ENCODE measurements at places on chromosomes 13 and 19.

- no peak for DNase-seq
Measured at GRCh38 chr13:107076801-107077200, 508.9 kb upstream of the ARGLU1 start.

GRCh38 chr13:44120849-44121755 is 241.4 kb downstream of the LACC1 start:
- no peak for DNase-seq

GRCh38 chr13:85287528-85287927 is 511.7 kb downstream of the SLITRK6 start:
- no peak for DNase-seq

DNA sequence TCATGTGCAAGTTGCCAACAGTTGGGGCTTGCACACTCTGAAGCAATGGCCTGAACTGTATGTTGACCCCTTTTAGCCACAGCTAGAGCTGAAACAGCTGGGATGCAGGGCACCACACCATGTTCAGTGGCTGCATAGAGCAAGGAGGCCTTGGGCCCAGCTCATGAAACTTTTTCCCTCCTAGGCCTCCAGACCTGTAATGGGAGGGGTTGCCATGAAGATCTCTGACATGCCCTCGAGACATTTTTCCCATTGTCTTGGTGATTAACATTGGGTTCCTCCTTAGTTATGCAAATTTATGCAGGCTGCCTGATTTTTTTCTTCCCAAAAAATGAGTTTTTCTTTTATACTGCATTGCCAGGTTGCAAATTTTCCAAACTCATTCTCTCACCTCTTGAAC is 165.1 kb upstream of the PRR20A start:
- DNase-seq: no peak

DNA sequence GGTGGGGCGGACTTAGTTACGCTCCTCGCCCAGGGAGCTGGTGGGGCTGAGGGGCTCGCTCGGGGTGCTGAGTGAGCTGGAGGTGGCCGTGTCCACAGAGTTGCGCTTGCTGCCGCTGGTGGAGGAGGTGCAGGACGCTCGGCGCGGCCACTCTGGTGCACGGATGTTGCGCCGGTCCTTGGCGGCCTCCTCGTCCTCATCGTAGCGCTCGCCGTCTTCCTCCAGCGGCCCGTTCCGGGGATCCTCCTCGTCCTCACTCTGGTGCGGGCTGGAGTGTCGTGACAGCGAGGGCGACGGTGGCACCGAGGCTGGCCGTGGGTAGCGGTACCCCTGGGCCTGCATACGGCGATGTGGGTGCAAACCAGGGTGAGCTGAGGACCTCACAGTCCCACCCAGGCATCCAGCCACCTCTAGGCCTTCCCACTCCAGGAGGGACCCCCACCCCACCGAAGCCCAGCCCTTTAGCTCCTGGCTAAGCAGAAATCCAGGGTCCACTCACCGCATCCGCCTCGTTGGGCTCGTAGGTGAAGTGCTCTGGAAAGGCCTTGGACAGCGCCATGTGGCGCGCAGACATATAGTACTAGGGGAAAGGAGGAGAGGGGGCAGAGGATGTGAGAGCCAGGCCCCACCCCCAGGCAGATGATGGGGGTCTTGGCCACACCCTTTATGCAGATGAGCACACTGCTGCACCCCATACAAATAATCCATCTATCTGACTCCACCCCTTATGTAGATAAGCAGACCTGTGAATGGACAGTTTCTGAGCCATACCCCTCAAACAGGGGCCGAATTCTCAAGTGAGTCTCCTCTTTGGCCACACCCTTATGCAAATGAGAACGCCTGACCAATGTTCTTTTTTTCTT is 4.4 kb downstream of the FTL start:
- DNase-seq: no peak

DNA sequence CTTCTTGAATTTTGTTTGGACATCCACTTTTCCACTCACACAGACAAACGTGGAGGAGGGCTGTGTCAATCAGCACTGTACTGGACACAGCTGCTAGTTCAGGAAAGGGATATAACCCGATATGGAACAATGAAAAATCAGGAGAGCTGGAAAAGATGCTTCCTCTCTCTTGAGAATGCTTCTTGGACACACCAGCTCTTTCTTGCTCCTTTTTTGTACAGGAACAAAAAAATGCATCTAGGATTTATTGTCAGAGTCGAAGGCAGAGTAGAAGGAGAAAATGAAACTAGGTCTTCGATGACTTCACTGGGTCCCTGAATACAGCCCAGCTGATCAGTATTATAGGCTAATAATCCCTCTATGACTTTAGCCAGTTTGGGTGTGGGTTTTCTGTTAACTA is 62.2 kb downstream of the PEG3 start:
- DNase-seq: no peak

GRCh38 chr19:13011653-13012389 is 16.5 kb downstream of the NFIX start:
- no peak for DNase-seq

- no peak for DNase-seq
Measured at GRCh38 chr19:38492181-38492813, 58.8 kb downstream of the RYR1 start.

DNA sequence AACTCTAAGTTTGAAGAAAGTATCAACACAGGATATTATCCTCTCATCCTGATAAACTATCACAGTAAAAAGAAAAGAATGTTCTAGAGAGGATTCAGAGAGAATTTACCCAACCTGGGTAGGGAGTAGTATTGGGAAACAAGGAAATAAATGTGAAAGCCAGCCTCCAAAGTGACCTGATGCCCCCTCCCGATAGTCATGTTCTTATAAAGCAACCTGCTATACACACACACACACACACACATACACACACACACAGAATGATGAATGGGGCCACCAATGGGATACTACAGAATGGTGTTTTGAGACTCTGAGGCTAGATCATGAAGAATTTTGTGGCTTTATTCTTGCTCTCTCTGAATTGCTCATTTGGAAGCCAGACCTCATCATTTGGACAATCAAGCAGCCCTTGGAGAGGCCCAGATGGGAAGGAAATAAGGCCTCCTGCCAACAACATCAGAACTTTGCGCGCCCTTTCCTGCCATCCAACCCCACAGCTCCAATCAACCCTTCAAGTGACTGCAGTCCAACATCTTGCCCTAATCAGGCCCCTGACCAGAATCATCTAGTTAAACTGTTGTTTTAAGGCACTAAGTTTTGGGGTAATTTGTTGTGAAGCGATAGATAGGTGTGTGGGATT is 807.9 kb upstream of the ARGLU1 start:
- DNase-seq: no peak

- no peak for DNase-seq
Measured at GRCh38 chr13:39789451-39789850, 134.0 kb downstream of the COG6 start.

DNA sequence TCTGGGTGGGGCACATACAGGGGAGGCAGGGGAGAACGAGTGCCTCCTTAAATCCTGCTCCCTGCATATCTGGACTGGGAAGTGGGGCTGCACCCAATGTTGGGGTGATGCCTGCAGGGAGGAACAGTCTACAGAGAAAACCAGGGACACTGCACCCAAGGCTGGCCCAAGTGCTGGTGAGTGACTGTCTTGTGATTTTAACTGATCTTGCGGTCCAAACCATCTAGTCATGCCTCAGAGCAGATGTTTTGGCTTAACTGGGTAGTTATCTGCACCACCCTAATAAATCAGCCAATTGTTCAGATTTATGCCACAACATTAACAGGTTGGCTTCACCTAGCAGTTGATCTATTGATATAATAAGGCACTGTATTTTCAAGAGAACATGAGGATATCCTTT is 219.2 kb upstream of the IRS2 start:
- no peak for DNase-seq

GRCh38 chr19:10228393-10228792 is 2.7 kb downstream of the S1PR2 start:
- no peak for DNase-seq

- DNase-seq: no peak
Measured at GRCh38 chr13:23320926-23321534, 112.5 kb downstream of the SACS start.

DNA sequence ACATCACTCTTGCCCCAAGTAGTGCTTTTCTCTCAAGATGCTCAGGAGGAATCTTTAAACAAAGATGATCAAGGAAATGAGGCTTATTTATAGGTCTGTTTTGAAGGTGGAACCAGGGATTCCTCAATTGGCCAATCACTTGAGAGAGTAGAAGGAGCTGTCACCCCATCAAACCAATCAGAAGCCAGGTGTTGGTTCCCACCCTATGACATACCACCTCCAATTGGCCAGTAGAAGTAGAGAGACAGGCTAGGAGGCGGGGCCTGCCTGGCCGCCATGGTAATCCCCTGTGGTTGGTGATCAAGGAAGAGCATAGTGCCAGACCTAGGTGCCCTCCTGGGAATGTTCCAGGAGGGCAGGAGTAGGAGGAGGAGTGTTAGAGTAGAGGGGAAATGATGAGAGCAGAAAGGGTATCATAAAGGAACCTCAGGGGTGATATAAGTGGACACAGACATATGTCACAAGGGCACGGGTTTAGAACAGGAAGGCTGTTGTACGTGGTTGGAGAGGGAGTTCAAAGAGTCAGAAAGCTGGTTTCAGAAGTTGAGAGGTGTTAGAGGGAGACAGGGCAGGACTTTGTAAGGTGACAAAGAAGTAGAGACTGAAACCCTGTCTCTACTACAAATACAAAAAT is 10.5 kb downstream of the PMIS2 start:
- no peak for DNase-seq

- peak; percentile 34 for DNase-seq
Measured at GRCh38 chr13:38685974-38686576, 802 bp upstream of the FREM2 start.

DNA sequence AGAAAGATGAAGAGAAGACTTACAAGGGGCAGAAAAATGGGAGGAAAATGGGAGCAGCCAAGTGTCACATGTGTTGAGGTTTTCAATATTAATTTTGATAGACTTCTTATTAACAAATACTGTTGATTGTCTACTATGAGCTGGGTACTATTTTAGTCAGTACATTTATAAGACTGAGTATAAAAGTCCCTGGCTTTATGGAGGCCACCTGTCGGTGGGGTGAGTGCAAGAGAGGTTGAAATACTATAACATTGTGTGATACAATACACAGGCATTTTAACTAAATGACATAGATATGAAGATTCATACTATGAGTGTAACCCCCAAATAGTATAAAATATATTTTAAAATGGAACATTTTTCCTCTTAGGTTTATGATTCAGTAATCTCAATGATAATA is 29.9 kb downstream of the SLC10A2 start:
- DNase-seq: no peak

- no peak for DNase-seq
Measured at GRCh38 chr13:28485097-28485496, 9.8 kb downstream of the FLT1 start.

- DNase-seq: no peak
Measured at GRCh38 chr13:51221674-51222036, 543 bp upstream of the FAM124A start.

DNA sequence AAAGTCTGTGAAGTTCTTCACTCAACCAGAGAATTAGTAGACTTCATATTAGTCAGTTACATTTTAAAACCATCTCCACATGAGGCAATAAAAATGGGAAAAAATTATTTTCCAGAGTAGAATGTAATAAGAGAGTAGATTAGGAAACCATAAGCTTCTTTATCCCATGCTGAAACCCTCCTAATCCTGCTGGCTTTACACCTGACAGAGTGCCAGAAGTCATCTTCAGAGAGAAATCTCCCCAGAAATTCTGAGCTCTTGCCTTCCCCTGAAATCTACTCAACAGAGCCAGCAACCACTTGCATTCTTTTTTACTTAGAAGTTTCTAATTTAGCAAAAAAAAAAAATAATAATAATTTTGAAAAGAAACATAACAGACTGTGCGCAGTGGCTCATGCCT is 279.9 kb downstream of the NHLRC3 start:
- no peak for DNase-seq

DNA sequence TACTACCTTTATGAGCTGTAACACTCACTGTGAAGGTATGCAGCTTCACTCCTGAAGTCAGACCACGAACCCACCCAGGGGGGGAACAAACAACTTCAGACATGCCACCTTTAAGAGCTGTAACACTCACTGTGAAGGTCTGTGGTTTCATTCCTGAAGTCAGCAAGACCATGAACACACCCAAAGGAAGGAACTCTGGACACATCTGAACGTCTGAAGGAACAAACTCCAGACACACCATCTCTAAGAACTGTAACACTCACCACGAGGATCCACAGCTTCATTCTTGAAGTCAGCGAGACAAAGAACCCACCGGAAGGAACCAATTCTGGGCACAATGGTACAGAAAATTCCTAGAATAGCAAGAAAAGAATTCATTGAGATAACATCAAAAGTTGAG is 1796.5 kb upstream of the MIR17HG start:
- no peak for DNase-seq

- DNase-seq: no peak
Measured at GRCh38 chr19:7177926-7178325, 108.4 kb downstream of the ZNF557 start.

DNA sequence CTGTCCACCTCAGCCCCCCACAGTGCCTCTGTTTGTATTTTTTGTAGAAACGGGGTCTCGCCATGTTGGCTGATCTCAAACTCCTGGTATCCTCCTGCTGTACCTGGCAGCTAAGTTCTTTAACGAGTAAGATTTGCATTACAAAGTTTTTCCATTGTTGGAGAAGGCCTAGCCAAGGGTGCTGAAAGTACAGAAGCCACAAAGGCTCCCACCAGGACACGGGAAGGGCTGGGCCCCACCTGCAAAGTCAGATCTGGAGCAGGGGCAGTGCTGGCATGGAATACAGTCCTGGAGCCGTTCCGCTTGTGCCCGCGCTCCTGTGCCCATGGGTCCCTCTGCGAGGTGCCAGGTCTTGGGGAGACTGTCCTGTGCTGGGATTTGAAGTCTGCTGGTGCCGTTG is 12.1 kb downstream of the FZR1 start:
- no peak for DNase-seq

DNA sequence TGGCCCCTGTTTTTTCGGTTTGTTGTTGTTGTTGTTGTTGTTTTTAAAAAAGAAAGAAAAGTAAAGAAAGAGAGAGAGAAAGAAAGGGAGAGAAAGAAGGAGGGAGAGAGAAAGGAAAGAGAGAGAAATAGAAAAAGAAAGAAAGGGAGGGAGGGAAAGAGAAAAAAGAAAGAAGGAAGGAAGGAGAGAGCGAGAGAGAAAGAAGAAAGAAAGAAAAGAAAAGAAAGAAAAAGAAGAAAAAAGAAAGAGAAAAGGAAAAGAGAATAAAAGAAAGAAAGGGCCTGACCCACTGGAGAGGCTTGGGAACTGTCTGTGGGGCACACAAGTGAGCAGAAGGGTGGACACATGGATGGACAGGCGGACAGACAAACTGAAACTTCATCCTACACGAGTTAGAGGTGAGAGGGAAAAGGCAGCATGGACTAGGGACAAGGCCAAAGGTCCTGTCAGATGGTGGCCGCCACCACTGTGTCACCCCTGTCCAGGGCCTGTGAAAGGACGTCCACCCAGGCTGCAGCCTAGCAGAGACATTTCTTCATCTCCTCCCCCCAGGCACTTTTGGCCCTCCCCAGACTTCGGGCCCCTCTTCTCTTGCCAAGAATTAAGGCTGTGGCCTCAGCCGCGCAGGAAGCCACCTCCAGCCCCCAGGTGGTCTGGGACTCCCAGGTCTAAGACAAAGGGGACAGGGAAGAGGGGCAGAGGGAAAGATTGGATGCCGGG is 9.1 kb upstream of the BCAM start:
- DNase-seq: no peak
